Pulmonary artery endothelial cell (primary cell): ENCODE measurements at places on chromosomes 4 and X.

GRCh38 chr4:72283357-72283756 lies 251.6 kb downstream of the NPFFR2 start:
- no peak for DNase-seq

GRCh38 chr4:145735827-145736226 lies 55.9 kb downstream of the C4orf51 start:
- no peak for DNase-seq

DNA sequence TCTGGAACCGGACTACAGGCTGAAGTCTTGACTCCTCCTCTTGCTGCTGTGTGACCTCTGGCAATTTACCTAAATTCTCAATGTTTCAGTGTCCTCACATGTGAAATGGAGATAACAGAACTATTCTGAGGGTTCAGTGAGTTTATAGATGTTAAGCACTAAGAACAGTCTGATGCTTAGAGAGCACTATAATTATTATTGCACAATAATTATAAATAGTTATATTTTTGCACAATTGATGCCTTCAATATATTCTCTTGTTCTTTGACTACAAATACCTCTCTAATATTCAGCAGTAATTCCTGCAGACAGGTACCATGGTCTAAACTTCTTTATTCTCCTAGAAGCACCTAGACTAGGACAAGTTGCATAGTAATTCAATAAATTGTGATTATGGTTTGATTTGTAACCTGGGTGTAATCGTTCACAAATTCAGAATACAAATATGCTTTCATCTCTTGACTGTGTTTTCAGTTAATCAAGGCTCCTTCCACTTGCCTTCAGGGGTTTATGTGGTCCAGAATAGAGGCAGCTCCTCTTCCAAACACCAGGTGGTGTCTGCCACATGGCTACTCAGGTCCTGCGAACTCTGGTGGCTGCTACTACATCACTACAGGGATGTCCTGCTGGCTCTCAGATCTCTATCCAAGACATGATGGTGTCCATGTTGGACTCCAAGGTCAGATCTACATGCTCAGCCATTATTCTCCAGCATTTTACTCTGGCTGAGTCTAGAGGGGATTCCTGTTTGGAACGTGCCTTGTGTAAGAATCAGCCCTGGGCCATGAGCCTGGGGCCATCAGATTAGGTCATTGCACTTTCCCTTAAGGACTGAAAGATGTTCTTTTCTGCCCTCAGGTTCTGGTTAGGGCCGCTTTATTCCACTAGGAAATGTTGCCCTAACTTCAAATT lies 103.4 kb downstream of the QRFPR start:
- no peak for DNase-seq

DNA sequence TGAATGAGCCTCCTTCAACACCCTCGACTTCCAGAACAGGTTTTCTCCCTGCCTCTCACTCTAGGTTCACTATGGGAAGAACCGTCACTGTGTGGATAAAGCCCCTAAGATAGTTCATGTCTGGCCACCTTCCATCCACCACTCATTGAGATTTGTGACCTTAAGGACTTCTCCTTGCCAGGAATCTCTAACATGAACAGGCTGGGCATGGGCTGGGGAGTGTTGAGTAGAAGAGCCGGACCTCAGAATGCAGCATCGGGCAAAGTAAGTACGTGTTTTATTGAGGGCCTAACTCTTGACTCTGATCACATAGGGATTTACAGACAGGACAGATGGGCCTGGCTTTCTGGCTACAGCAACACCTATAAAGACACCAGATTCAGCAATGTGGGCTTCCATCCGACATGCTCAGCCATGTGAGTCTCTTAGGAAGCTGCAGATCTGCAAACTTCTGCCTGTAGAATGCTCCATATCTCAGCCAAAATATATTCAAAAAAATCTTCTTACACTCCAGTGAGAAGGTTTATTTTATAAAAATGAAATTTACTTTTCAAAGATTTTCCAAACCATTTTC lies 26.4 kb upstream of the TRIM60 start:
- no peak for DNase-seq

DNA sequence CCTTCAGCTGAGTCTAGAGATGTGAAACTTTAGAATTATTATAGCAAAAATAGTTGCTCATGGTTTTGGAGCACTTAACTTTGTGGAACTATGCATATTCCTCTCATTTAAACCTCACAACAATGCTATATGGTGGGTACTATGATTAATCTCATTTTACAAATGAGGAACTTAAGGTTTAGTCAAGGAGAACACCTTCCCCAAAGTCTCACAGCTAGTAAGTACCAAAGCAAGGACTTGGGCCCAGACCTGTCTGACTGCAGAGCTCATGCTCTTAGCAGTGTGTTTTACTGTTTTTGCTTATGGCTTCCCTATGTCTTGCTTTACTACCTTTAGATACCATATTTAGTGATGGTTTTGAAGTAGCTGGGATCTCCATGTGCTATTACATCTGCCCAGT lies 5.1 kb downstream of the UBE2A start:
- no peak for DNase-seq

- no peak for DNase-seq
Observed at GRCh38 chrX:19857131-19857530, 30.3 kb downstream of the SH3KBP1 start.

DNA sequence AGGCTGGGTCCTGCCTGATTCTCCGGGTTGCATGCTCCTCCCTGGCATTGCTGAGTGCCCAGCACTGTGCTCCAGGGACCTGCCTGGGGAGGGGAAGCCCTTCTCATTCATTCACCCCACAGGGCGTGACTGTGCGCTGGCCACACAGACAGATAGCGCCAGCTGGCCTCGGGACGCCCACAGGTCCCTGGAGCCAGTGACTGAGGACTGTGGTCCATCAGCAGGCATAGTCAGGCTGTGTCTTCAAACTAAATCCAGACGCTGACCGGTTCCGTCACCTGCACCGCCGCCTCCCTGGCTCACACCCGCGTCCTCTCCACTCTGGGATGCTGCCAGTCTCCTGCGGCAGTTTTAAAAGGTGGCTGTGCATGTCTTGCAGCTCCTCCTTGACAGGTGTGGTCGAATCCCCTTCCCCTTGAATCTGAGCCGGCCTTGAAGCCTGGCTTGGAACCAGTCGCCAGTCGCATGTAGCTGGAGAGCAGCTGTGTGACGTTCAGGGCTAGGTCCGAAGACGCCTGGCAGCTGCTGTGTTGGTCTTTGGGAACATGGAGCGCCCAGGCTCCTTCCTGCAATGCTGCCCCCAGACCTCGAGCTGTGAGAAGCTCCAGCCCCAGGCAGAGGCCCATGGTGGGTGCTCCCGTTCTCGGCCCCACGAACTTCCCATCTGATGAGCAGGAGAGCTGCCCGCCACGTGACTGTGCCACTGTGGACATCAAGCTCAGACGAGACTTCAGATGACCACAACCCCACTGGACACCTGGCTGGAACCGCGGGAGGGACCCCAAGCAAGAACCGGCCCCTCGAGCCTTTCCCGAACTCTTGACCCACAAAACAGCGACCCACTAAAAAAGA lies 94.1 kb downstream of the ADRA2C start:
- no peak for DNase-seq

GRCh38 chr4:108453366-108453765 lies 167.0 kb upstream of the RPL34 start:
- DNase-seq: no peak

GRCh38 chr4:24024605-24025004 lies 134.8 kb upstream of the PPARGC1A start:
- no peak for DNase-seq

- DNase-seq: no peak
Observed at GRCh38 chr4:168757500-168757899, 252.6 kb downstream of the CBR4 start.

DNA sequence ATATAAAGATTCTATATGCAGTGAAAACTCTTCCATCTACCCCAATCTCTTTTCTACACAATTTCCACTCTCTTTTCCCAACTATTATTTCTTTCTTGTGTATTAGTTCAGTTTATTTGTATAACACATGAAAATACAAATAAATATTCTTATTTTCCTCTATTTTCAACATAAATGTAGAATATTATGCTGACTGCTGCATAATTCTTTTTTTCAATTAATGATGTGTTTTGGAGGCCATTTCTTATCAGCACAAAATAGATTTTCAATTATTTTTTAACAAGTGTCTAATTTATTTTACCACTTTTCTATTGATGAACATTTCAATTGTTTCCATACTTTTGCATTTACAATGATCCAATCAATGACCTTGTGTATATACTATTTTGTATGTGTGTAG lies 557.7 kb upstream of the NR3C2 start:
- DNase-seq: no peak

DNA sequence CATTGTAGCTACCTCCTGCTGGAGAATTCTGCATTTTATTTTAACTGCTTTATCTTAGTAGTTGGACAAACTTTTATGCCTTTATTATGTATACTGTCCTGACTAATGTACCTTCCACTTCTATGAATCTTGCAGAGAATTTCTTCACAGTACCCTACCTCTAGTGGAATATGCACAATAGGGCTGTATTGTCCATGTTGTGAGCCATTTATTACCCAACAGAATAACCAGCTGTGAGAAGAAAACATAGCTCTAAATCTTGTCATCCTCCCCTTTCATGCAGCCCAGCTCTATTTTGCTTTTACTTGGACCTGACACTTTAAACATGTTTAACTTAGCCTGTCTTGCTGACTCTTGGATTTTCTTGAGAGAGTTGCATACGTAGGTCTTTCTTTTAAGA lies 56.2 kb downstream of the MCUB start:
- no peak for DNase-seq

- DNase-seq: no peak
Observed at GRCh38 chrX:920234-920799, 289.7 kb downstream of the SHOX start.

DNA sequence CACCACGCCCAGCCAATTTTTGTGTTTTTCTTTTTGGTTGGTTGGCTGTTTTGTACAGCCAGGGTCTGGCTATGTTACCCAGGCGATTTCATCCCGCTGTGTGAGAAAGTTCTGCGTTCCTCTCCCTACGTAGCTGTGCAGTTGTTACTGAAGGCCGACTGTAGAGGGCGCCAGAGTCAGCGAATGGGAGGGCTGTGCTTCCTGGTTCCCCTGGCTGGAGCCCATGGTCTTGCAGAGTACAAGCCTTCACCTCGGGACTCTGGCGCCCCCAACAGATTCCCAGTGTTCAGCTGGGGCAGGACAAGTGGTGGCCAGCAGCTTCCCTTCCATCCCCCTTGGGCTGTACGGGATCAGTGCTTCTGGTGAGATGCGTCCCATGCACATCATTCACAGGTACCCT lies 5.6 kb upstream of the CT45A1 start:
- no peak for DNase-seq

- DNase-seq: no peak
Observed at GRCh38 chr4:6526671-6527091, 48.3 kb upstream of the MAN2B2 start.

DNA sequence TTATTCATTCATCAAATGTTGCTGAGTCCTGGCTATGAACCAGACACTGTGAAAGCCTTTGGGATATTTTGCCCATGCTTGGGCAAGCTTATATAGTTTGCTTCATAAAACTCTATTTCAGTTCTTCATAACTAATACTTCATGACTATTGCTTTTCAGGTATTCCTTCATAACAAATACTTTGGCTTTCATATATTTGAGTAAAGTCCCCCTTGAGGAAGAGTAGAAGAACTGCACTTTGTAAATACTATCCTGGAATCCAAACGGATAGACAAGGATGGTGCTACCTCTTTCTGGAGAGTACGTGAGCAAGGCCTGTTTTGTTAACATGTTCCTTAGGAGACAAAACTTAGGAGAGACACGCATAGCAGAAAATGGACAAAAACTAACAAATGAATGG lies 1.7 kb upstream of the AFP start:
- no peak for DNase-seq
